Stimulated activated CD8-positive, alpha-beta memory T cell treated with anti-CD3 and anti-CD28 coated beads, Interleukin-15, amount 100 ng/mL, for 24 hours (primary cell): ENCODE measurements at places on chromosomes 5 and 9.

GRCh38 chr5:110441035-110441434, 285.4 kb downstream of the TMEM232 start:
- no peak for DNase-seq

GRCh38 chr9:130347931-130348330, 82.4 kb downstream of the HMCN2 start:
- DNase-seq: no peak

- no peak for DNase-seq
Measured at GRCh38 chr5:93572101-93572607, 8.9 kb downstream of the NR2F1-AS1 start.

GRCh38 chr9:125655691-125656410, 51.2 kb downstream of the MAPKAP1 start:
- DNase-seq: no peak

DNA sequence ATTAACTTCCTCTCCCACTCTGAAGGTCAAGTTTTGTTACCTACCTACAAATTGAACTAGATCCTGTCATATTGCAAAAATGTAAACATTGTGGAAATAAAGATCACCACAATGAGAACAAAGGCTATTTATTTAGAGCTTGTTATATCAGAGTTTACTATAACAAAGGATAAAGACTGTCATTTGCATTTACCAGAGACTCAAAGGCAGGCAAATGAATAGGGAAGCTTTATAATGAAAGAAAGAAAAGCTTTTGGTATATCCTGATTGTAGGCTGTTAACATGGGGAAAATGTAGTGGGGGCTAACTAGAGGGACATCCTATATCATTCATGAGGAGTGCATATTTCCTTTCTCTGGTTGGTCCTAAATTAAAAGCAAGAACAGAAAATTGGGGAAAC, 403.5 kb upstream of the TYRP1 start:
- DNase-seq: no peak

GRCh38 chr9:83070261-83070660, 7.3 kb upstream of the RASEF start:
- no peak for DNase-seq

GRCh38 chr9:36213387-36213786, 22.7 kb downstream of the CLTA start:
- DNase-seq: no peak

GRCh38 chr5:65927503-65928321, 1.3 kb downstream of the ERBIN start:
- DNase-seq: no peak

DNA sequence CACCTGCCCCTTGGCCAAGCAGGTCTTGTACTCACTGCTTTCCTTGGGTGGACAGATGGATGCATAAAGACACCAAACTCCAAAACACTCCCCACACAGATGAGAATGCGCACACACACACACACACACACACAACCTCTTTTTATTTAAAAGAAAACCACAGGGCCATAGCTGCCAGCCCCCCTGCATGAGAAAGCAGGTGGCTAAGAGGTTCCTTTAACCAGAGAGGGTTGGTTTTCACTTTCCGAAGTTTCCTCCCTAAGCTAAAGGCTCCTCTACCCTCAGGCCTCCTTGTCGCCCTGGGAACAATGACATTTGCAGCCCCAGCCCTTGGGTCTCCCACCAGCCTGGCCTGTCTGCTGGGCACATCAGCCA, 11.1 kb downstream of the NR5A1 start:
- DNase-seq: no peak

DNA sequence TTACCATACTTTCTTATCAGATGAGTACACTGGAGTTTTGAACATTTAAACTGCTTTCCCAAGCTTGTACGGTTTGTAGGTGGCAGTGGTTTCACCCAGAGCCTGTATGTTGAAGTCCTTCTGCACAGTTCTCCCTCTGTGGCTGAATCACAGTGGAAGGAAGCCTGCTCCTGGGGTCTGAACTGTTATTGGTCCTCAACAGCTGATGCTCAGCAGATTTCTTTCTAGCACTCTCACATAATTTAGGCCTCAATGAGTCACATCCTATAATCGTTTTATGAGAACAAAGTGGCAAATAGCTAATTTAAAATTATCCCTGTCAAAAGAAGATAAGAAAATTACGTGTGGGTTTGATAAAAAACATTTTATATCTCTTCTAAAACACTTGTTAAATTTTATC, 229.7 kb downstream of the TLE4 start:
- DNase-seq: no peak

GRCh38 chr9:74942801-74943200, 9.9 kb downstream of the C9orf40 start:
- DNase-seq: no peak

- DNase-seq: no peak
Measured at GRCh38 chr5:90528601-90529193, 687 bp downstream of the LYSMD3 start.
